ENCODE measurements at places on chromosomes 5 and 9.

GRCh38 chr5:25500635-25501034, 855.9 kb upstream of the CDH10 start:
- no peak for DNase-seq

DNA sequence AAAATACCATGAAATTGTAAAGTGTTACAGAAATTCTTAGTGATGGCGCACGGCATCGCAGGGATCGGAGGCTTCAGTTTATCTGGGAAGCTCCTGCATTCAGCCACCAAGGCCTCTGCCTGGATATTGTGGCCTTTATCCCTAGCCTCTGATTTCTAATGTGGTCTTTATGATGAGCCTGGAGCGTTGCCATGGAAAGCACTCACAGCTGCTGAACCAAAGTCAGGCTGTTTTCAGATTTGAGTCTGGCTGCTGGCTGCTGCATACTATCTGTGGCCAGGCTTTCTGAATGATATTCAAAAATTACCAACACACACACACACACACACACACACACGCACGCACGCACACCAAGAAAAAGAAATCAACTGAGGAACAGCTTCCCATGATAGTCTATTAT, 101.1 kb upstream of the ZNF366 start:
- DNase-seq = no peak

DNA sequence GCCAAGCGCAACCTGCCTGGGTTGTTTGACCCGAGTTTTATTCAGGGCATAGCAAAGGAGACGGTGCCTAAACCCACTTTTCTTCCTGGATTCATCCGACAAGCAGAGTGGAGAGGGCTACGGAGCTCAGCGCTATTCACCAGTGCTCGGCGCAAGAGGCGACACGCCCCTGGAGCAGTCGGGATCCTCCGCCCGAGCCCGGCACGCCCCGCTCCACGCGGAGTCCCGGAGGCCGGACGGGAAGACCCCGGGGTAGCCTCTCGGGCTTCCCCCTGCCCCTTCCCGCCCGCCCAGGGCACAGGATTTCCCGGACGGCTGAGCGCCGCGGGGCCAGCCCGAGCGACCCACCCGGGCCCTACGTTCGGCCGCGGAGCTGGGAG, 427 bp downstream of the SERINC5 start:
- DNase-seq = no peak

GRCh38 chr5:57842364-57843058, 359.9 kb upstream of the ACTBL2 start:
- DNase-seq = no peak

DNA sequence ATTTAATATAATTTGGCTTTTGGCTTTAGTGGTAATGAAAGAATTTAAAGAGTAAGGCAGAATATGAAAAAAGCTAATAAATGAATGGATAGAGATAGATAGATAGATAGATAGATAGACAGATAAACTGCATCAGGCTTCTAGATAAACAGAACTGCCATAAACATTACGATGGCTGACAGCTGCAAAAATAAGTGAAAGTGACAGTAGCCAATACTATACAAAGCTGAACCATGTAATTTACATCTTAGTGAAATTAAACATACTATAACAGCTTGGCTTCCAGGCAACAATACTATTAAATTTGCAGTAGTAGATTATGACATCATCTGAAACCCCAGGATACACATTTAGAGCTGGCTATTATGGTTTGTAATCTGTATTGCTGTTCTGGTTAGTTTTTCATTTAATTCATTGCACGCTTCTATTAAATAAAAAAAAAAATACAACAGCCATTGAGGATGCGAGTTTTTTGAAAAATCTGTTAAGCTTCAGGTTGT, 1354.8 kb downstream of the PTPRD start:
- DNase-seq = no peak

GRCh38 chr5:110854200-110854599, 115.4 kb downstream of the SLC25A46 start:
- no peak for DNase-seq

DNA sequence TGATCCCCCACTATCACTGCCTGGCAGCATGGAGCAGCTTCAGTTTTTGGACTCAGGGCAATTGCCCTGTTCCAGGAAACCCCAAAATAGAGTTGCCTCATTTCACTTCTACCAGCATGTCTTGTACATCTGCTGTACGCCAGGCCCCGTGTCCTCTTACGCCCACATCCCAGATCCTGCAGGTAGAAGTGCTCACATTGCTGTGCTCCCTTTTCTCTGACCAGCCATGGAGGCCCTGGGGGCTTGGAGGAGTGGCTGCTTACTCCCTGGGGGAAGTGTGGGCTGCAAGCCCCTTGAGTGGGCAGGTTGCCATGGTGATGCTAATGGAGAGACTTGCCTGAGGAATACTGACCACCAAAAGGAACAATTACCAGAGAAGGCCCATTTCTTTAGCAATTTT, 55.6 kb upstream of the KCNIP1 start:
- DNase-seq = no peak

DNA sequence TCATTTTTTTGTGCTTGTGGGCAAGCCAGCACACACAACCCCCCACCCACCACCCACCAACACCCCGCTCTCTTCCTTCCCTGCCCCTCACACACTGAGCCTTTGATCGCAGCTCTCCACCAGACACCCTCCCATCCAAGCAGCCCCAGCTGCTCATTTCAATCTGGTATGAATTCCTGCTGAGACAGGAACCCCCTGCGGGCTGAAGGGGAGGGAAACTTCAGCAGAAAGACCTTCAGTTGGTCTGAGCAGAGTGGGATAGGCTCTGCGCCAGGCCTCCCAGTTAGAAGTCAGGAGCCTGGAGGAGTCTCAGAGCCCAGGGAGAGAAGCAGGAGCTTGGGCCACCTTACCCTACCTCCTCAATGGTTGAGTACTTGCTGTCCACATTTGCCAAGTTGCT, 7.2 kb downstream of the PCDHGC5 start:
- no peak for DNase-seq

DNA sequence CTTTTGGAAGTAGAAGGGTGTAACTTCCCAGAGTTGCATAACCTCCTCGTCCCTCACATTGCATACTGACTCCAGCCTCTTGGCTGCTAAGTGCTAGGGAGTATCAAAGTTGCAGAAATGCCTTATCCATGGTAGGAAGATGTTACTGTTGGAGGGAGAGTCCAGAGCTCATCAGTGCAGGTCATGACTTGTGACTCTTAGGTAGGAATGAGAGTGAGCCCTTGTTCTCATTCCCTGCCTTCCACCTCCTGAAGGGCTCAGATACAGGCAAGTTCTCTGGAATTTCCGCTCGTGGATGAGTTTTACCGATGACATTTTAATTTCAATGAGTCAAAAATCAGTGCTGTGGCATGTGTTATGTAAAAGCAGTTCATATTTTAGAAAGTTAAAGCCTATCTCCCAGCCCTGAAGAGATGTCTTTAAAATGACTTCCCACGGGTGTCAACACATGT, 17.0 kb downstream of the IRX1 start:
- DNase-seq = no peak

DNA sequence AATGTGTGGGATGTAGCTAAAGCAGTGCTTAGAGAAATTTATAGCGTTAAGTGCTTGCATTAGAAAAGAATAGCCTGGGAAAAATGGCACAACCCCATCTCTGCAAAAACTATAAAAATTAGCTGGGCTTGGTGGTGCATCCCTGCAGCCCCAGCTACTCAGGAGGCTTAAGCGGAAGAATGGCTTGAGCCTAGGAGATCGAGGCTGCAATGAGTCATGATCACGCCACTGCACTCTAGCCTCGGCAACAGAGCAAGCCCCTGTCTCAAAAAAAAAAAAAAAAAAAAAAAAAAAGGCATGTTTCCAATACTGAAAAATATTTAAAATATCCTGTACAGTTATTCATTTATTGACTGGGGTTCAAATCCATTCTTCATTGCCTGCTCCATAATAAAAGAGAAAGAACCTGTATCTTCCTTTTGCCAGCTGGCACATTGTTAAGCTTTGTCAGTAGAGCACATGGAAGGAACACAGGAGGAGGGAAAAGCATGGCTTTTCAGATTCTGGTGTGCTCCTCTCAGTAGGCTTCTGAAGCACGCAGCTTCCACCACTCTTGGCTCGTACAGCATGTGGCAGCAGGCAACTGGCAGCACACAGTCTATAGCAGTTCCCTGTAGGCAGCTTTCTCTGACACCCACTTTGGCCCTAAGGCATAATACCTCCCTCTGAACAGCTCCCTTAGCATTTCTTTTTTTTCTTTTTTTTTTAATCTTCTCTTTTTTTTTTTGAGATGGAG, 73.5 kb downstream of the TRIM36 start:
- no peak for DNase-seq
